ENCODE measurements at places on chromosomes 16 and 17.
A peak's percentile ranks its signal among the peaks of the same experiment; 100 is the strongest.

DNA sequence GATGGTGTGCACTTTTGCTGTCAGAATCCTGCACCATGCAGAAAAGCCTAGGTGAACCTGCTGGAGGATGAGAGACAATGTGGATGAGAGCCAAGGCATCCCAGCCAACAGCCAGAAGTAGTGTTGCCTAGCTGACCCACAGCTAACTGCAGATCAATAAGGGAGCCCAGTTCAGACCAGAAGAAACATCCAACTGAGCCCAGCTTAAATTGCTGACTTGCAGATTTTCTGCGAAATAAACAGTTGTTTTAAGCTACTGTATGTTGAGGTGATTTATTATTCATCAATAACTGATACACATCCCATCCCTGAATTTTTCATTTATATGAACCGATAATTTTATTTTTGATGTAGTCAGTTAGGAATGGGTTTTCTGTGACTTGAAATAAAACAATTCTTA, 39.2 kb upstream of the TOX3 start:
- peaks cover 19% of the 10 kb centered on the region for H3K27me3 ChIP-seq
- no peaks in the 10 kb centered on the region for H3K36me3 ChIP-seq
- H3K27ac ChIP-seq: no peak overlapping the region
- no peaks in the 10 kb centered on the region for H3K4me1 ChIP-seq

DNA sequence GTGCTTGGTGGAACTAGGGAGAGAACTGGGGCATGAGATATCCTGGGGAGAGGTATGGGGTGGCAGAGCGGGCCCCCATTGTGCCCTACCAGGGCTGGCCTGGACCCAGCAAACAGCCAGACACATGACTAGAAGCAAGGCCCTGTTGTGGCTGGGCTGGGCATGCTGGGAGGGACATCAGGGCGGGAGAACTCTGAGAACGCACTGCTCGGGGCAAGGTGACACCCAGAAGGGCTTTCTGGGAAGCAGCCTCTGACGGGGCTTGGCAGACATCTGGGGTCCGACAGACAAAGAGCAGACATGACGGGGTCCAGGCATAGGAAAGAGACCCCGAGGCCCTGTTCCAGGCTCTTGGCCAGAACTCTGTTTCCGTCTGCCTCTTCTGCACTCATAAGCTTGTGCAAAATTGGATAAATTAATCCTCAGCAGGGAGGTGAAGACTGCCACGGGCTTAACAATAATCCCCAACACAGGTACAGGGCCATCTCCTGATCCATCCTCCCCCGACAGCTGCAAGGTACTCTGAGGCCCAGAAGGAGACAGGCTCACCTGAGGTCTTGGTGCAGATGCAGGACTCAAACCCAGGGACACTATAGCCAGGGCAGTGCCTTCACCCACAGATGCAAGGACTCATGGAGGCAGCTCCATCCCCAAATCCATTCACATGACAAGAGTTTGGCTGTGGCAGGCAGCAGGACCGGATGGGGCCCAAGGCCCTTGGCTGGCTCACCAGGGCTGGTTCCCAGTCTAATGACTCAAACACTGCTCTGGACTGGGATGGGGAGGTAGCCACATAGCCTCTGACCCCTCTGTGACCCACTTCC, 5.4 kb downstream of the SREBF1 start:
- no peak overlapping the region for H3K4me3 ChIP-seq
- DNase-seq: no peak
- peaks cover 22% of the 10 kb centered on the region for H3K36me3 ChIP-seq
- peaks cover 4% of the 10 kb centered on the region for H3K4me1 ChIP-seq

- peak; percentile 94 for DNase-seq
- H3K27me3 ChIP-seq: peaks cover 65% of the 10 kb centered on the region
- no peaks in the 10 kb centered on the region for H3K36me3 ChIP-seq
- peaks cover 5% of the 10 kb centered on the region for H3K4me1 ChIP-seq
These were observed 2.3 kb downstream of the NGFR start for GRCh38 chr17:49497148-49498028.

GRCh38 chr17:34826332-34826731, 134.9 kb downstream of the CCT6B start:
- H3K36me3 ChIP-seq: no peaks in the 10 kb centered on the region
- no peak overlapping the region for H3K27ac ChIP-seq
- no peak for DNase-seq

DNA sequence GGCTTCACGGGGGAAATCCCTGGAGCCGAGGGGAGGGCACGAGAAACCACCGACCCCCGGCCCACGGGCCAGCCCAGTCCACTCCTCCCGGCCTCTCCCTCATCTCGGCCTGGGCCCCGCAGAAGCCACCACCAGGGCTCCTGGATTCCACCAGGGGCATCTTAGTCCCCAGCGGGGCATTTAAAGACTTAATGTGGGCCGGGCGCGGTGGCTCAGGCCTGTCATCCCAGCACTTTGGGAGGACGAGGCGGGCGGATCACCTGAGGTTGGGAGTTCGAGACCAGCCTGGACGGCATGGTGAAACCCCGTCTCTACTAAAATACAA, 24.1 kb upstream of the ABR start:
- no peak for DNase-seq
- H3K27ac ChIP-seq: no peak overlapping the region
- H3K4me1 ChIP-seq: peaks cover 2% of the 10 kb centered on the region
- H3K36me3 ChIP-seq: no peaks in the 10 kb centered on the region
- H3K27me3 ChIP-seq: no peaks in the 10 kb centered on the region

DNA sequence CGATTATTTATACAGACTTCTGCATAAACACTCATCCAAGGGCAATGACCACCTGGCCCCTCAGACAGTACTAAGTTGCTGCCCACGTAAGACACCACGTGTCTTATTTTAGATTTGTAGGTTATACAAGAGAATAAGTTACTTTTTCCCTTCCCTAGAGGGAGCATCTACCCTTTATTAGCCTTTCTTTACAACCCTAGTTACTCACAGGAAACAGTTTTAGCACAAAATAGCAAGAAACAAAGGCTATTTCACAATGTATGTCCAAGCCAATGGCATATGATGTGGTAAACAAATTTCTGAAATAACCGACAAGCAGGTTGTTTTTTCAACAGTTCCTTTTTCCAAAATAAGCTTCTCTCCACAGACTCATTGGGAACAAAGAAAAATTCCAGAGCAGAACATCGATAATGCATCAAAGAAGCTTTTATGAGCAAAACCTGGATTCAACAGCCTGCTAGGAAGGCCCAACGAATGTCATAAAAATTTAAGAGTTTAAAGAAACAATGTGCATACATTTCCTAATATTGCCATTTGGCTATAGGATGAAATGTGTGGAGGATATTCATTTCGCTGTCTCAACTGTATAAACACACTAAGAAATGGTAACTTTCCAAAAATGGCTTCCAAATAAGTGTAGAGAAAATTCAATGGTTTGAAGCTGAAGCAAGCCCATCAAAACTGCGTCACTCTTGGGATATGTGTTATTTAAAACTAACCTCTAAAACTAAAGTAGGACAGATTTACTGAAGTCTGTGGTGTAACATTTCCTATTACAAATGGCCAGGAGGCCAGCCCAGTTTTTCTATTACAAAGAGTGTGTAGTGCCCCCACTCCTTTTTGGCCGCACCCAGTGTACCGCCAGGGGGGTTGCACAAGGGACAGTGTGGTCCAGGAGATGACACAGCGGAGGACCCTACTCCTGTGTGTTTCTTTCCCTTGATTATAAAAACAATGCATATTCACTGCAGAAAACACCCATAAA, 50.4 kb upstream of the ERN1 start:
- peaks cover 8% of the 10 kb centered on the region for H3K36me3 ChIP-seq
- H3K4me1 ChIP-seq: no peaks in the 10 kb centered on the region
- no peak overlapping the region for H3K27ac ChIP-seq
- H3K4me3 ChIP-seq: no peak overlapping the region
- no peak for DNase-seq
- H3K27me3 ChIP-seq: no peaks in the 10 kb centered on the region

- peak; percentile 47 for DNase-seq
- H3K4me3 ChIP-seq: no peak overlapping the region
- H3K36me3 ChIP-seq: no peaks in the 10 kb centered on the region
- H3K27ac ChIP-seq: no peak overlapping the region
- H3K4me1 ChIP-seq: no peaks in the 10 kb centered on the region
These were observed 78.0 kb upstream of the CBX4 start for GRCh38 chr17:79916991-79917901.

DNA sequence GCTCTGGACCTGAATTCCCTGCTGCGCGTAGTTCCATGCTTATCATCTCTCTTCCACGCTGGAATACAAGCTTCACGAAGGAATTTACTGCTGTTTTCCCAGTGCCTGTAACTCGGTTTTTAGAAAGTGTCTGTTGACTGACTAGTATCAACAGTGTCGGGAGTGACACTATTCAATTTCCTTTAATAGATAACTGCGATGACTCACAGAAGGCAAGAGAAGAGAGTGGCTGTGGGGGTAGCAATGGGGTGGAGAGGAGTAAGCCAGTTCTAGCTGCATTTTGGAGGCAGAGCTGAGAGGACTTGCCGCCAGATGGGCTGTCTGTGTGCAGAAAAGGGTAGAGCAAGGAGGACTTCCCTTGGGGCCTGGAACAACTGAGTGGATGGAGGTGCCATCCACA, 25.2 kb downstream of the B4GALNT2 start:
- no peaks in the 10 kb centered on the region for H3K36me3 ChIP-seq
- H3K27me3 ChIP-seq: no peaks in the 10 kb centered on the region
- DNase-seq: no peak

- peak; percentile 84 for DNase-seq
- peak overlapping the region; percentile 82 for H3K4me3 ChIP-seq
- H3K27ac ChIP-seq: peak overlapping the region; percentile 74
- no peaks in the 10 kb centered on the region for H3K36me3 ChIP-seq
- peaks cover 6% of the 10 kb centered on the region for H3K4me1 ChIP-seq
These were observed 10.9 kb upstream of the ZFHX3 start for GRCh38 chr16:73058616-73059409.

DNA sequence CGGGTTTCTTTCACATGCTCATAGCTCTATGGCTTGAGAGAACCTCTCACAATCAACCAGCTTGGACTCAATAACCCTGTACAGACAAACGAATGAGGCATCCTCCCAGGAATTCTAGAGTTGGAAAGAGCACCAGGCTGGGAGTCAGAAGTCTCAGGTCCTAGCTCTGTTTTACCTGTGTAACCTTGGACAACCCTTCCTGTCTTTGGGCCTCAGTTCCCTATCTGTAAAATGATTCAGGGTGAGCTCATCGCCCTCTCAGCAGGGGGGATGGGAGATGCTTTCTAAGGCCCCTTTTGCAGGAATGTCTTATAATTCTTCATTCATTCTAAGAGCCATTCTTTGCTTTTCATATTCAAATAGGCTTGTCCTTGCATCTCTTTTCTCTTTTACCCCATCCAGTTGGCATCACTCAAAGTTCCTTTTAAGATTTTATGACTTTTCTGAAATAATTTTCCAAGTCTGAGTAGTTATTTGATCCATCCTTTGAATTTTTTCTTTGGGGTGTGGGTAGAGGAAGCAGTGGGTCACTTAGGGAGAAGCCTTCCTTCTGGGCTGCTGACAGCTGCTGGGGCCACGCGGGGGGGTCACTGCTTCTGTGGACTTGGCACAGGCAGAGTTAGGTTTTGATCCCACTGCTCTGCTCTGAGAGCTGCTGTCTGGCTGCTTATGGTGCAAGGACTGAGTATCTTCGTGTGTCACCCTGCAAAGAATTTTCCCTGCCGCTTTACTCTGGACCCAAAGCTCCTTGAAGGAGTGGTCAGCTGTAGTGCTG, 102.7 kb downstream of the UTP18 start:
- H3K27ac ChIP-seq: no peak overlapping the region
- H3K36me3 ChIP-seq: no peaks in the 10 kb centered on the region
- peak; percentile 69 for DNase-seq

DNA sequence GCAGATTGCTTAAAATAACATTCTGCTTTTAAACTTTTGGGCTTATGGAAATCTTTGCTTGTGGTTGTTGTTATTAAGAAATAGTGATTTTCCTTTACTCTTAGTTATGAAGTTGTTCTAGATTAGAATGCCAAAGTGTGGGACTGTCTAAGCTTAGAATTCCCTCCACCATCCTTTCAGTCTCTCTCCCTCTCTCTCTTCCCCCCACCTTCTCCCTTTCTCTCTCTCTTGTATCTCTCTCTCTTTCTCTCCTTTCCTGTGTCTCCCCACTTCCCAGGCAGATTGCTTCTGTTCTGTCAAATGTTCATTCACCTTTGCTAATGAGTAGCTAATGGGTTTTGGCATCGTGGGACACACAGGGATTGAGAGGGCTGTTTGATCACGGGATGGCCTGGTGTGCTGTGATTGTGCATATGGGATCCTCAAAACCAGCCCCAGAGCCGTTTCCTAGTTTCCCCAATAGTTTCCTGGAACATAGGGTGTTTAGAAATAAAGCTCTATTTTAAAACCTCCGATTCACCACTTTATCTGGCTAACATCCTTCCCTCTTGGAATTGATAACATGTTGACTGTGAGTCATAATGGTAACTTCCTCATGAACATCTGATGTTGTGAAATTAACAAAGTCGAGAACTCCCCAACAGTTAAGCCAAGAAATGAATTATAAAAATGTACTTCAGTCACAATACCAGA, 502.6 kb downstream of the TMEM114 start:
- H3K36me3 ChIP-seq: no peaks in the 10 kb centered on the region
- no peaks in the 10 kb centered on the region for H3K4me1 ChIP-seq
- H3K4me3 ChIP-seq: no peak overlapping the region
- H3K27ac ChIP-seq: no peak overlapping the region

DNA sequence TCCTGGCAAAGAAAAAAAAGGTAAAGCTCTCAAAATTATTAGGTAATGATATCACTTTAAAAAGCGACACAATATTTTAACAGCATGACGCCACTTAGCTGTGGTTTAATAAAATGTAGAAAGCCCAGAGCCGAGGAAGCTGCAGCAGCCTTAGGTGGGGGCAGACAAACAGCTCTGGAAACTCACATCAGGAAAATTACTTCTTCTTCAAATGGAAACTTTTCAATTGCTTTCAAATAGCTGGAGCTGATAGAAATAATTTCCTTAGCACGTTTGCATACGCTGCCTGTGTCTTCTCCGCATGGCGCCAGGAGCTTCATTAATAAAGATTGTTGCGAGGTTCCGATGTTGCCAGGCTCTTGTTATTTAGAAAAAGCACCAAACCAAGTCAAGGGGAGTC, 835.3 kb upstream of the EEF2KMT start:
- no peak overlapping the region for H3K27ac ChIP-seq
- H3K4me1 ChIP-seq: no peaks in the 10 kb centered on the region
- DNase-seq: no peak
- no peaks in the 10 kb centered on the region for H3K27me3 ChIP-seq
- H3K4me3 ChIP-seq: no peak overlapping the region

GRCh38 chr16:27879601-27880247, 183.8 kb downstream of the GSG1L start:
- H3K4me1 ChIP-seq: no peaks in the 10 kb centered on the region
- H3K27me3 ChIP-seq: no peaks in the 10 kb centered on the region
- no peak overlapping the region for H3K27ac ChIP-seq

DNA sequence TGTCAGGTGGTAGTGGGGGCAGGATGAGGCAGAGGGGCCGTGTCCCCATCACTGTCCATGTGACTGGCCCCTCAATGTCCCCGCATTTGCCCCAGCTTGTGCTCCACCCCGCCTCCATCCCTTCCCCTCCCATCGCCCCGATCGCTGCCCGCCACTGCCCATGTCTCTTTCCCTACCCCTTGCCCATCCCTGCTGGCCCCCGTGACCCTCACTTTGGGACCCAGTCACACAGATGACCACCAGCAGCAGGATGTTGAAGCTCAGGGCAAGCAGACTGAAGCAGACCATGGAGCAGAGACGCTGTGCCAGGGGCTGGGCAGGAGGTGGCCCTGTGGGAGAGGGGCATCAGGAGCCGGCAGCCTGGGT, 6.1 kb downstream of the ASGR2 start:
- no peak overlapping the region for H3K4me3 ChIP-seq
- H3K27ac ChIP-seq: no peak overlapping the region
- no peaks in the 10 kb centered on the region for H3K36me3 ChIP-seq
- no peaks in the 10 kb centered on the region for H3K4me1 ChIP-seq

- no peaks in the 10 kb centered on the region for H3K36me3 ChIP-seq
These were observed 11.7 kb downstream of the CAVIN1 start for GRCh38 chr17:42411361-42411760.
